Smooth muscle cell of the umbilical artery (primary cell): ENCODE measurements at places on chromosomes 1 and 21. TPM values are rescaled to one million over a fixed set of nuclear protein-coding genes. Genes with fewer than 3 reads are reported as not detected.

Gene MPZ
- 0.88 and 0.89 TPM in 2 replicates for total RNA-seq

Gene WLS
- 95.2 and 191 TPM in 2 replicates for total RNA-seq

Gene CCDC30
- total RNA-seq, result 0.69 and 0.89 TPM in 2 replicates

Gene WNT2B
- 0.89 and 3.0 TPM in 2 replicates for total RNA-seq

Gene ACOT11
- 1.5 and 2.4 TPM in 2 replicates for total RNA-seq

Gene F3
- 62.7 and 94.4 TPM in 2 replicates for total RNA-seq

Gene KIF21B
- 0.59 and 3.0 TPM in 2 replicates for total RNA-seq

Gene PRR9
- 0.51 TPM in 1 of 2 replicates, not detected in the other for total RNA-seq

Gene FAM167B
- total RNA-seq, result 0.78 TPM in 1 of 2 replicates, not detected in the other

Gene FAM72D
- 0.59 and 1.4 TPM in 2 replicates for total RNA-seq

Gene USP48
- 46.6 and 89.2 TPM in 2 replicates for total RNA-seq

Gene GPA33
- total RNA-seq, result not detected in 2 replicates

Gene PTPN22
- total RNA-seq, result 1.5 and 4.8 TPM in 2 replicates

Gene OR2T33
- total RNA-seq, result not detected in 2 replicates

Gene GOLPH3L
- 10.4 and 13.2 TPM in 2 replicates for total RNA-seq

Gene RO60
- 164 and 179 TPM in 2 replicates for total RNA-seq

Gene NES
- total RNA-seq, result 5.0 and 21.8 TPM in 2 replicates

Gene MIXL1
- total RNA-seq, result not detected in 2 replicates

Gene GFI1
- total RNA-seq, result under 0.01 and 0.37 TPM in 2 replicates

Gene OR2AK2
- not detected in 2 replicates for total RNA-seq

Gene PDC
- under 0.01 TPM in 1 of 2 replicates, not detected in the other for total RNA-seq

Gene KCND3
- total RNA-seq, result 0.14 TPM in 1 of 2 replicates, not detected in the other

Gene KCNT2
- total RNA-seq, result 4.8 and 6.2 TPM in 2 replicates

Gene RXFP4
- total RNA-seq, result 0.30 TPM in 1 of 2 replicates, not detected in the other

Gene TIAM1
- total RNA-seq, result 3.0 and 14.0 TPM in 2 replicates

Gene ANKRD65
- 0.18 and 0.30 TPM in 2 replicates for total RNA-seq

Gene KRTAP19-5
- total RNA-seq, result not detected in 2 replicates

Gene MFSD2A
- total RNA-seq, result 13.4 and 17.9 TPM in 2 replicates

Gene CGN
- 0.09 TPM in 1 of 2 replicates, not detected in the other for total RNA-seq

Gene RUNX3
- not detected in 2 replicates for total RNA-seq

Gene BGLAP
- 0.59 TPM in 1 of 2 replicates, not detected in the other for total RNA-seq

Gene TMPRSS2
- not detected in 2 replicates for total RNA-seq

Gene C4BPB
- total RNA-seq, result not detected in 2 replicates

Gene LCK
- not detected in 2 replicates for total RNA-seq

Gene CD1B
- not detected in 2 replicates for total RNA-seq

Gene UBE2Q1
- 27.6 and 36.1 TPM in 2 replicates for total RNA-seq
